WTC11 (cell line): ENCODE measurements at places on chromosomes 16 and 17. TPM values are rescaled to one million over a fixed set of nuclear protein-coding genes. Genes with fewer than 3 reads are reported as not detected.
A peak's percentile ranks its signal among the peaks of the same experiment; 100 is the strongest.

The CA5A gene
- total RNA-seq: not detected in 3 replicates

The SPATA22 gene
- not detected in 3 replicates for total RNA-seq

The CFAP97D1 gene
- total RNA-seq: 0.09 to 0.14 TPM (median 0.13 TPM) in 3 replicates

The PRSS53 gene
- total RNA-seq: 2.5 to 4.9 TPM (median 4.1 TPM) in 3 replicates

The MPP3 gene
- 9.2 to 11.3 TPM (median 10.3 TPM) in 3 replicates for total RNA-seq

DNA sequence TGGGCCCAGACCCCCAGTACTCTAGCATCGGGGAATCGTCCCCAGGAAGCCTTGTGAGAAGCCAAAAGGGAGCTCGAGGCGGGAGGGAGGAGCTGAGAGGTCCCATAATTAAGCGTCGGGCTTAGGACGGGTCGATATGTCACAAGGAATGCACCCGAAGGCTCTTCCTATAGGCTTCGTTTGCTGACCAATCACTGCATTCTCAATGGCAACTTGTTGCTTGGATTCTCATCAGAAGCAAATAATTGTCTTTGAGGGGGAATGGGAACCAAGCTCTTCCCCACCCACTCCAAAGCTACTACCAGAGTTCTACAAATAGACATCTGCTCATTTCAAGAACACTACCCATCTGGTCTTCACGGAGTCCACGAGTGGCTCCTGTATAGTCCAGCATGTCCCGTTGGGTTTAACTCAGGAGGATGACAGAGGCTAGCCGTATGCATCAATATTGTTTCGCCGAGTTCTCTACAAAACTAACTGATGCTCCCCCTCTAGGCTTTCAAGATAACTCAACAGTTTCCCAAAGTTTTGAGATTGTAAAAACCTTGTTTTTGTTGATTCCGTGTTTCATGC, 628 bp upstream of the BLMH start:
- H3K27me3 ChIP-seq: peaks cover 5% of the 10 kb centered on the region; the same call in 1 of the 2 replicates
- no peak for DNase-seq
- peaks cover 10% of the 10 kb centered on the region for H3K36me3 ChIP-seq
- peaks cover 15% of the 10 kb centered on the region for H3K4me1 ChIP-seq

GRCh38 chr17:72079700-72080099, 41.1 kb upstream of the SOX9 start:
- DNase-seq: no peak
- no peak overlapping the region for H3K4me3 ChIP-seq
- no peaks in the 10 kb centered on the region for H3K36me3 ChIP-seq
- no peaks in the 10 kb centered on the region for H3K27me3 ChIP-seq

DNA sequence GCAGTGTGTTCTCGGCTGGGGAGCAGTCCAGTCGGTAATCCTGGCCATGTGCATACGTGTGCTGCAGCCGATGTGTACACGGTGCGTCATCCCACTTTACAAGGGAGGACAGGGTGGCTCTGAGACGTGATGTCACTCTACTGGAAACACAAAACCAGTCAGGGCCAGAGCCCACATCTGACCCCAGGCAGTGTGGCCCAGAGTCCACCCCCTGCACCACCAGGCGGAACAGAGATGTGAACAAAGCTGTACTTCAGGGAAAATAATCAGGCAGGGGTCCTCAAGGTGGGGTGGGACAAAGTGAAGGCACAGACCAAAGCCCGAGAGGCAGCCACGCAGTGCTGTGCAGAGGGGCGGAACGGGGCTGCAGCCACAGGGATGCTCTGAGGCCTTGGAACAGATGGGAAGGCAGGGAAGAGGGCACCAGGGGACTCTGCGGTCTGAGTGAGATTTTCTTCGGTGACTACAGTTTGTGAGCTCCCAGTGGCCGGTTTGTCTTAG, 181.5 kb downstream of the ZNF423 start:
- H3K36me3 ChIP-seq: peaks cover 8% of the 10 kb centered on the region; the same call in 1 of the 2 replicates
- peaks cover 4% of the 10 kb centered on the region; the same call in 1 of the 2 replicates for H3K4me1 ChIP-seq
- no peaks in the 10 kb centered on the region for H3K27me3 ChIP-seq
- DNase-seq: no peak
- H3K4me3 ChIP-seq: no peak overlapping the region
- peak overlapping the region; percentile 69; the same call in 1 of the 2 replicates for H3K27ac ChIP-seq

DNA sequence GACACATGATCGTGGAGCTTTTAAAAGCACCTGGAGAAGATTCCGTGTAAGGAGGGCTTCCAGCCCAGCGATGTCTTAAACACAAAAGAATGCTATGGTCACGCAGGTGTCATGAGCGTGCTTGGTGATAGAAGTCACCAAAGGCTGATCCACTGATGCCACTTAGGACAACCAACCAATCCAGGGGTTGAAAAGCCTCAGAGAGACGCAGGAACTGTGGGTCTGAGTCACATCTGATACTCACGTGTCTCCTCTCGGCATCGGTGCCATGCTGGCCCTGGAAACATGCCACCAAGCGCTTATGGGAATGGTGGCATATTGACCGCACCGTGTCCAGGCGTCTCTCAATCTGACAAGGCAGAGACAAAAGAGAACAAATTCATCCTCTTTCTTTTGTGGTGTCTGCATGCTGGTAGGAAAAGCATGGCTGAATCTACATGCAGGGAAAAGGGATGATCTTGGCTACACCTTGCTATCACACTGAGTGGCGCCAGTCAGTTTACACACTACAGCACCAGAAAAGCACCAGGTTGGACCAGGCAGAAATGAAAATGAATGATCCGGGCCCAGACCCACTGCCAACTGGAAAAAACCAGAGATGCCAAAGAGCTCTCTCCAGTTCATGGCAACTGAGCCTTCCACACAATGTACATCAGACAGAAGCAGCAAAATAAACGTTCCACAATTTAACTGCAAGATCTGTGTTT, 38.0 kb downstream of the ARHGAP17 start:
- no peaks in the 10 kb centered on the region for H3K27me3 ChIP-seq
- peak overlapping the region; percentile 73 for H3K27ac ChIP-seq
- H3K36me3 ChIP-seq: peaks cover 17% of the 10 kb centered on the region
- no peak for DNase-seq
